ENCODE measurements at places on chromosomes 3 and 15.

DNA sequence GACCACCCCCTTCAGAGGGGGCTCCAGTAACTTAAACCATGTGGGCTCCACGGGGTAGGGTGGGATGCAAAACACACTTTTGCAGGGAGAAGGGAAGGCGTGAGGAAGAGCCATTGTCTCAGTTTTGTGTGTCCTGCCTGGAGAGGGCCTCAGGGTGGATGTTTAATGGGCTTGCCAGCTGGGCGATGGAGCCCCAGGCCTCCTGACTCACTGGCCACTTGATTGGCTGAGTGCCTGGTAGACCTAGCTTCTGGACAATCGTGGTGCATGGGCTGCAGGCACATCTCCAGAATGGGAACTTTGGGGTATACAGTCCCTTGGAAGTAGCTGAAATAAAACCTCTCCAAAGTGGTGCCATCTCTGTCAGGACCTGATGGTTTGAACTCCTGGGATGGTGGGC, 118.3 kb upstream of the MRPS22 start:
- no peak for DNase-seq

DNA sequence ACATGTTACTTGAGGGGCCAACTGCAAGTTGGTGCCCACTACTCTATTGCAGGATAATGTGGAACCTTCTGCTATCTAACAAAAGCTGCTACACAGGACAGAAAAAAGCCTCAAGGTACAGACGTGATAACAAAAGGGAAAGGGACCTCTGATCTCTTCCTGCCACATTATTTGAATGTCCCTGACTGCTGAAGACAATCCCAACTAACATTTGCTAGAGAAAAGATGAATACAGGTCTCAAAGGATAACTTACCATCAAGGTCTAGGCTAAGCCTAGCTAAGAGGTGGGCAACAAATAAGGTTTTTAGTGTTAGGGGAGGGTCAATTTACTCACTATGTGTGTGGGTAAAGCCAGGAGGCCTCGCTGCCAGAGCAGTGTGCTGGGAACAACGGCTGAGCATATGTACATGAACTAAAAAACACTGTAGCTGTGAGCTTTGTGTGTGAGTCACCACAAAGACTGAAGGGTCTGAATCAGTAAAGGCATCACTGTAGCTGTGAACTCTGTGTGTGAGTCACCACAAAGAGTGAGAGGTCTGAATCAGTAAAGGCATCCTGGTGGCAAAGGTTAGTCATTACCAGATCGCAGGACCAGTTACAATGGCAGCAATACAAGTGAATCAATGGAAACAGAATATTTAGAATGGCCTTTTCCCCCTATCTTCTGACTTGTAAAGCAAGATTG, 111.7 kb downstream of the LMLN start:
- peak; percentile 50 for DNase-seq

DNA sequence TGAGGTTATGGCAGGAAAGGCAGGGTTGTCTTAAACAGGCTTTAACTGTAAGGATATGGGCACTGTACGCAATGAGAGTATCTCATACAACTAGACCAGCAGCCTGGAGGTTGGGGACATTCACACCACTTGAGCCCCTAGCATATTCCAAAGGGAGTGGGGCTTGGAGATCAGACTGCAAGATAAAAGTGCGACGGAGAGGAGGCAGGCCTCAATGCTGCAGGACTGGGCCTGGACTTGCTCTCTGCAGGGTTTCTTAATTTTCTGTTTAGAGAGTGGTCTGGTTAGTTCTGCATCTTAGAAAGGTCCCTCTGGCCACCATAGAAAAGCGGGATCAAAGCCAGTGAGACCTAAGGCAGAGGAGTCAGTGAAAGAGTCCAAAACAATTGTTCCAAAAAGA, 357.7 kb upstream of the NR2F2 start:
- no peak for DNase-seq

- DNase-seq, result no peak
Observed at GRCh38 chr15:90871139-90871715, 2.8 kb downstream of the FURIN start.

GRCh38 chr3:149848238-149848637, 35.2 kb downstream of the RNF13 start:
- no peak for DNase-seq

DNA sequence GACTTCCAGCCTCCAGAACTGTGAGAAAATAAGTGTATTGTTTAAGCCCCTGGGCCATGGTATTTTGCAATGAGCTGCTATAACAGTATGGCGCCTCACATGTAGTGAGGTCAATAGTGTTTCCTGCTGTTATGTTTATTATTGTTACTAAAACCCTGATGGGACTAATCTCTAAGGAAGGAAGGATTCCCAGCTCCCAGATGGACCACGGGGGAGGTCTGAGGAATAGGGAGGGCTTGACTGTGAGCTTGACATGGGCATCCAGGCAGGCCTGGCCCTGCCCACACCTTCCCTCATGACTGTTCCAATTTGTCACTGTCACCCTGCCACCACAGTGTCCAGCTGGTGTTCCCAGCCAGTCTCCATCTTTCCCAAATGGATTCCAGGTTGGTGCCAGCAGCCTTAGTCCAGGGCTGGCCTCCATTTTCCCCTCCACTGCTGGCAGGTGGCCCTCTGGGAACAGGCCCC, 14.5 kb upstream of the SLC41A3 start:
- DNase-seq, result no peak

DNA sequence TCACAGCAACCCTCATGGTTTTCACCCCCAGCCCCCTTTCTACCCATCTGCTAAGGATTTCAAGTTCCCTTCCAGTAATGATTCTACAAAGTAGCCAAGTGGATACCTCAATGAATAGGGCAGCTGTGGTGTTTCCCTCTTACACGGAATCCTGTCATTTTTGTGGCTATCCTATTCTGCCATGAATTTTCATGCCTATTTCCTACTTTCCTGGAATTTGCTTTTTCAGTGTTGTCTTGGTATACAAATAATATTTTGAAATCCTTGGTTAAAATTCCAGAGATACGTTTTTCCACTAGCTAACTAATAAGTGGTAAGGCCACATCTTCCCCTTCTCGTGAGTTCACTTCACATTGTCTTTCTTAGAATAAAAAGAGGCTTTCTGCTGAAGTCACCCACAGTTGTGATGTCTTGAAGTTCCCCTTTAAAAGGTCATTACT, 7.5 kb downstream of the ADPRH start:
- DNase-seq, result no peak

DNA sequence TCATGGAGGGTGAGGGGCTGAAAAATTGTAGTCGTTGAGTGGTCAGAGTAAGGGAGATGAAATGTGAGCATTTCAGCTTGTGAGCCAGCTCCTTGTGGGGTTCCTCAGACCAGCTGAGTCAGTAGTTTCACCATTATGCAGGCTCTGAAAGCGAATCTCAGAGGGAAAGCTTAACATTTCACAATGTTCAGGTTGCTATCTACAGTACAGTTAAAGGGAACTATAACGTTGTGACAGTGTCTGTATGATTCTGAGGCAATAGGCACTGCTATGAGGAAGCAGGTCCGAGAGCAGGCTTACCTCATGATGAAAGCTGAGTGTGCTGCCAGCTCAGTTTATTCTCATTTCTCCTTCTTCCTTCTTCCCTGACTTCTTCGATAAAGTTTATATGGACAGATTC, 469.6 kb downstream of the EDEM1 start:
- DNase-seq, result no peak

GRCh38 chr3:144774897-144775296, 803.3 kb downstream of the DIPK2A start:
- DNase-seq, result no peak

DNA sequence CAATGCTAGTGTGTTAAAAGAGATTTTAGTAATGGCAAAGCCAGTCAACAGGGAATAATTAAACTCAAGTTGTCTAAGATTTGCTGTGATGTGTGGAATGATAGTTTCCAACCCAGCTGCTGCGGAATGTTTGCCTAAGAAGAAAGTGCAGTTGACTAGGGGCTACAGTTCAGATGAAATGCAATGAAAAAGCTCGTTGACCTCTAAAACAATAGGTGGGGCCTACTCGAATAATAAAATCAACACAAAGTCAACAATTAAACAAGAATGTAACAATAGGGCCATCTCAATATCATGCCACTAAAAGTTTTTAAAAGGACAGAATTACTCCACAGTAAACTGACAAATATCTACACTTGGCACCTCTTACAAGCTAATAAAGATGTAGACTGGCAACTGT, 484.2 kb downstream of the MECOM start:
- no peak for DNase-seq

GRCh38 chr3:127847236-127847720, 25.0 kb upstream of the MGLL start:
- no peak for DNase-seq

- DNase-seq, result no peak
Observed at GRCh38 chr3:184807549-184807948, 4.4 kb upstream of the VPS8 start.

DNA sequence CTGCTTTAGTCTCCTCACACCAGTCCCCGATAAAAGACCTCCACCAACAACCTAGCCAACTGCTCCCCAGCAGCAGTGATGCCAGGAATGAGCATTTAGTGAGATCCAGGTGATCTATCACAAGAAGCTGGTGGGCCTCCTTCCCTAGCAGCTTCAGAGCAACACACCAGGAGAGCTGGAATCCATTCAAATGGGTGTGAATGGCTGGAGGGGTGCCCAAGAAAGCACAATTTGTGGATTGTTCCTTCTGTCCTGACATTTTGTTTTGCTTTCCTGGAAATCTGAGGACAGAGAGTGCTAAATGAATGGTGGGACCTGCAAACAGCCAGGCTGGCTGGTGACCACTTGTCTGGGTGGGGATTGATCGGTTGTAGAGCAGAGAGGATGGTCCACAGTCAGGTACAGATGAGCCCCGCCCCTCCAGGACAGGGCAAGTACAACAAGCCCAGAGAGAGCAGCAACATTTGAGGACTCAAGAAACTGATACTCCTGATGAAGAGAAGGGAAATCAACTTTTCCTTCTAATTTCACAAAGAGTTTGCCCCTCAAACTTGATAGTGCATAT, 316.8 kb downstream of the VPS13C start:
- DNase-seq, result no peak

DNA sequence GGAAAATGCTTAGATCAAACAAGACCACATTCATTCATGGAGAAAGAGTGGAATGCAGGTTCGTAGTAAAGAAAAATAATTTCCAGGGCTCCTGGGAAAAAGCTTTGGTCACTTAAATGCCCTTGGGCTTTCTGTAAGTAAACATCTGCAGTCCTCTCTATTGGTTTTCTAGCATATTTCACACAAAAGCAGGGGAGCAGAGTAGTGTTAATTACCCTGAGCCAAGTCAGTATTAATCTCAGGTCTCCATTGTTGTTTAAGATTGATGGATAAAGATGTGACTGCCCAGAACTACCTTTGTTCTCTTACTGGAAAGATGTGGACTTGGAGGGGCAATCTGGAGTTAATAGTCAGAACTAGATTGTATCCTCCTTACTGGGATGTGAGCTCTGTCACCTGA, 242.6 kb downstream of the PTPRG start:
- DNase-seq, result no peak

DNA sequence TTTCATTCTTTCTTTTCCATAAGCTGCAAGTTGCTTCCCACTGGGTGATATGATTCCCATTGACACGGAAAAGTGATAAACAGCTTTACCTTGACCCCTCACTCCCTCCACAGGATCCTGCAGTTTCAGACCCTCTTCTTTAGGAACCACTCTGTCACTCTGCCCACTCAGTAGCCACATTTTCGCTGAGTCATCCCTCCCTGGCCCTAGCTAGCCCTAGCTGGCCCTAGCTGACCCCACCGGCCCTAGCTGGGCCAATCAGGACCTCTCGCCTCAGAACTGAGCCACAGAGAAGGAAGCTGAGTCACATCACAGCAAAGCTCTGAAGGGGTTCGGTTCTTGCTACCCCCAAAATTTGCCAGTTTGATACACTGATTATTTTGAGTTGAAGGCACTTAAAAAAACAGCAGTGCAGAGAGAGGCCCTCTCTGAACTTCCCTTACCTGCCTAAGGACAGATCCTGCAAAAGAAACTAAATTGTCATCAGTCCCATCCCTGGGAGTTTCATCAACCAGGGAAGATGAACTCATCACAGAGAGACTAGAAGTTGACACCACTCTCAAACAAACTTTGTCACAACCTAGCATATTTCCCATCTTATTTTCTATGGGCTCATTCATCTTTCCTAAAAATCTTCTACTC, 233.5 kb upstream of the PROK2 start:
- DNase-seq, result no peak

DNA sequence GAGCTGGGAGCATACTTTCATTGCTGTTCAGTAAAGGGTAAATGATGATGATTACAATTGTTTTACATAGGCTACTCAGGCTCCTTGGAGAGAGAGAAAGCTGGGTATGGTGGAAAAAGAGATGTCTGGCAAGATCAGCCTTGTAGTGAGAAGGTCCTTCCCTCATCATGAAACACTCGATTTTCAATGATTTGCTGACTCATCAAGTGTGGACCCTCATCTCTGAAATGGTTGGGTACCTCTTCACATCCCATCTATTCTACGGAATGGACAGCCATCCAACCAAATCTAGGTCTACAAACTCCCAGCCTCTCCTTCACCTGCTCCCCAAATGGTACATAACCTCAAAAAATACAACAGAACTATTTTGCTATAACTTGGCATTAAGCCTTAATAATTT, 370.5 kb upstream of the WNT5A start:
- no peak for DNase-seq

DNA sequence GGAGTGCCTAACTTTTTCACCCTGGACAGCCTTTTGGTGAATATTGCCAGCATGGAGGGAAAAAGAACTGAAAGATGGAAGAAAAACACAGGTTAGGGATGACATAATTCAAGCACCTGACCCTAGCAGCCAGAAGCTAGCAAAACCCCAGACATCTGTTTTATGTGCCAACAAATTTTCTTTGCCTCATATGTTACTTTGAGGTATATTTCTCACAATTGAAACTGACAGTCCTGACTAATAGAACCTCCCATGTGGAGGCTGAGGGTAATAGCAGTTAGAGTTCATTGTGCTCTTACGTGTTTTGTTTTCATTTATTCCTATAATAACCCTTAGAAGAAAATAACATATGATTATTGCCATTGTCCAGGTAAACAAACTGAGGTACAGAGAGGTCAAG, 71.5 kb upstream of the SLC25A26 start:
- no peak for DNase-seq

DNA sequence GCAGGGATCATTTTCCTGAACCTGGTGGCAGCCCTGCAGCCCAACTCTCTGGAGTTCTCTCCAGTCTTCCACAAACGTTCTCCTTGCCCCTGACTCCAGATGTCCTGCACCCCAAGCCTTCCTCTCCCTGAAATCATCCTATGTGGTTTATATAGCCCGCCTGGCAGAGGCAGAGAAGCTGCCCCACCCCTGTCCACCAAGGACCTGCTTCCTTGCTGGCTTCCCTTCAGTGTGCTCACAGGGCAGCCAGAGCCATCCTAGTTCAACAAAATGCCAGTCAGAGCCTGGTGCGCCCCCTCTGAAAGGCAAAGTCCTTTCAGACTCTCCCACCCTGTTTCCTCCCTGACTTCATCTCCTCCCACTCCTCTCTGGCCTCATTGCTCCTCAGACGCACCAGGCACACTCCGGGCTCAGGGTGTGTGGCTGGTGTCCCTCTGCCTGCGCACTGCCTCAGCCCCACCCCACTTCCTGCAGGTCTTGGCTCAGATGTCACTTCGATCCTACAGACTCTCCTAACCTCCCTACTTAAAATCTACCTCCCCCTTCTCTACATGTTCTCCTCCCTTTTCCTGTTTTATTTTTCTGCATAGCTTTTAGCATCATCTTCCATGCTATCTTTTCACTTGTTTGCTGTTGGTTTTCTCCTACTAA, 5.9 kb downstream of the KBTBD13 start:
- DNase-seq, result no peak

All from fibroblast of the conjunctiva (primary cell).